Activated naive CD4-positive, alpha-beta T cell (primary cell): ENCODE measurements at places on chromosomes 3 and 15.

DNA sequence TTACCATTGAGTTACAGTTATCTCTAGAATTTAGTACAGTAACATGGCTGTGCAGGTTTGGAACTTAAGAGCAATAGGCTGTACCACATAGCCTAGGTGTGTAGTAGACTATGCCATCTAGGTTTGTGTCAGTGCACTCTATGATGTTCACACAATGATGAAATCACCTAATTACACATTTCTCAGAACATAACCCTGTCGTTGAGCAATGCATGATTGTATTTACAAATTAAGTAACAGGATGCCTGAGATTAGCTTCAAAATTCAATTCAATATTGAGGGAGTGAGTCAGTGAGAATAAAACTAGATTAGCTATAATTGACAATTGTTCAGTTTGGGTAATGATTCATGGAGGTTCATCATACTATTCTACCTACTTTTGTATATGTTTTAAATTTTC, 633.8 kb downstream of the IGSF11 start:
- DNase-seq: no peak

GRCh38 chr15:69253156-69253555, 45.6 kb upstream of the PAQR5 start:
- DNase-seq: no peak

DNA sequence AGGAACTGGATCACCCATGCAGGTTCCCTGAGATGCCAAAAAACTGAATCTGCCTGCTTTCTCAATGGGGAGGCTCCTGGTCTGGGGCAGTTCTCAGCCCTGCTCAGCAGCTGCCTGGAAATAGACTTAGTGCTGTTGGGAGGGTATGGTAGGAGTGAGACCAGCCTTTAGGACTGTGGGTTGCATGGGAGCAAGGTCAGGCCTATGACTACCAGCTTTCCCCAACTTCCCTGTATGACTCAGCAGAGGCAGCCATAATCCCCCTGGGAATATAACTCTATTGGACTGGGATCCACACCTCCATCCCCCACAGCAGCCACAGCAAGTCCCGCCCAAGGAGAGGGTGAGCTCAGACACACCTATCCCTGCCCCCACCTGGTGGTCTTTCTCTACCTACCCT, 87.0 kb downstream of the CFAP44 start:
- no peak for DNase-seq

GRCh38 chr3:42696356-42697288, 6.0 kb downstream of the HHATL start:
- DNase-seq: no peak

DNA sequence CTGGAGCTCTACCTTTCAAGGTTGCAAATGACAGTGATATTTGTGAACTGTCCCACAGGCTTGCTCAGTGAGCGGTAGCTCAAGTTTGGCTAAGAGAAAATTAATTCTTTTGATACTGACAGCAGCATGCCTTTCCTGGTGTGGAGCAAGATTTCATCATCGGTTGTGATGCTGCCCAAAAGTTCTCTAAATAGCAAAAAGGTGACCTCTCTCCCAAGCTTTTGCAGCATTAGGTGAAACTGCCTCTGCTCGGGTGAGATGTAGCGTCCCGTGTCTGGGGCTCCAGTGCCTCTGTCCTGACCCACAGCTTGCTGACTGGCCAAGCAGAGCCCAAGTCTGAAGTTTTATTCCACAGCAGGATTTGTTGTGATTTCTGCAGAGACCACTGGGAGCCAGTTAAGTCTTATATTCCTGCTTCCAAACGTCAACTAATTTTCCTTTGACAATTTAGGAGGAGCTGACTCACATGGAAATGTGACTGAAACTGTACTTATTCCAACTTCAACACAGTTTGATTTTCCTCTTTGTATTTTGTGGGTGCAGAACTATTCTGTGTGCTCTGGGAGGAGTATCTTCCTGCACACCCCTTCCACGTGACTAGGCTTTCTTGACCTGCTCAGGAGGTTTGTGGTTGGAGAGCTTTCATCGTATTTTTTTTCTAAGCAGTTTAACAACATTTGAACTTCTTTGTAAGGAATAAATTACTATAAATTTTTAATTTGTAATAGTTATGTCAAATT, 5.9 kb downstream of the SYNM start:
- no peak for DNase-seq

- no peak for DNase-seq
These were observed 374.1 kb downstream of the RORA start for GRCh38 chr15:60854858-60855564.

- DNase-seq: no peak
These were observed 11.1 kb downstream of the CAPN7 start for GRCh38 chr3:15217011-15217671.

DNA sequence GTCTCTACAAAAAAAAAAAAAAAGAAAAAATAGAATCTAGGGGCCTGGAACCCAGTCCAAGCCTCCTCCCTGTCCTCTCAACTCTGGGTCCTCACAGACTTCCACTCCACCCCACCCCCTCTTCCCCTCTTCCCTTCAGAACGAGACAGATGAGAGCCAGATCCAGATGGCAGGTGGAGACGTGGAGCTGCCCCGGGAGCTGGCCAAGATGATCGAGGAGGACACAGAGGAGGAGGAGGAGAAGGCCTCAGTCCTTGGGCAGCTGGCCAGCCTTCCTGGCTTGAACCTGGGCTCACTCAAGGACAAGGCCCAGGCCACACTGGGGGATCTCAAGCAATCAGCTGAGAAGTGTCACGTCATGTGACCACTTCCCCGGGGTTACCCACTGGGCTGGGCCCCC, 3.6 kb downstream of the CPLX3 start:
- no peak for DNase-seq

DNA sequence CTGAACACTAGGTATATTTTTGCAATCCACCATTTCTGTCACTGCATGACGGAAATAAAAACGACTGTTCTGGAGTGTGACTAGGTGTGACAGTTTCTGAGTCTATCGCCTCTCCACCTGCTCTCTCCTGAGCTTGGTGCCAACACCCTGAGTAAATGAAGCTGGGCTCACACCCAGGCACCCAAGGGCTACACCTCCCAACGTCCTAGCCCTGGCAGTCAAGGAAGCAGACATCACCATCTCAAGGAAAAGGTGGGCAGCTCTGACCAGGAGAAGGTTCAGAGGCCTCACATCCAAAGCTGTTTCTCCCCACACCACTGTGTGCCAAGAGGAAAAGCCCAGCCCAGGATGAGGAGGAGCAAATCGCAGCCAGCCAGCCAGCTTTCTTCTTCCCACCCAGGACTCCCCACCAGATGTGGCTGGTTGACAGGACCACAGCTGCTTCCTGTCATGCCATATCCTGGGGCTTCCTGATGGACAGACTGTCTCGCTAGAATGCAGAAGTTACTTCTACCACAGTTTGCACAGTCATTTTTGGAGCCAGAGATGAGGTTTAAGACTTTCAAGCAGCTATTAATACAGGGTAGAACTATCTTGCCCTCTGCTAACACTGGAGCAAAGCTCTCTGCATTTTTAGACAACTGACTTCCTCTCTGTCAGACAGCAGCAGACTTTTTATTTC, 3.3 kb downstream of the SCAMP2 start:
- DNase-seq: no peak

- no peak for DNase-seq
These were observed 59.6 kb downstream of the MAGI1 start for GRCh38 chr3:65979162-65979561.

GRCh38 chr3:150528354-150528797, 17.9 kb downstream of the SERP1 start:
- DNase-seq: no peak

GRCh38 chr3:143265501-143266070, 146.0 kb downstream of the CHST2 start:
- no peak for DNase-seq

- no peak for DNase-seq
These were observed 84.3 kb downstream of the MB21D2 start for GRCh38 chr3:192833177-192833890.

DNA sequence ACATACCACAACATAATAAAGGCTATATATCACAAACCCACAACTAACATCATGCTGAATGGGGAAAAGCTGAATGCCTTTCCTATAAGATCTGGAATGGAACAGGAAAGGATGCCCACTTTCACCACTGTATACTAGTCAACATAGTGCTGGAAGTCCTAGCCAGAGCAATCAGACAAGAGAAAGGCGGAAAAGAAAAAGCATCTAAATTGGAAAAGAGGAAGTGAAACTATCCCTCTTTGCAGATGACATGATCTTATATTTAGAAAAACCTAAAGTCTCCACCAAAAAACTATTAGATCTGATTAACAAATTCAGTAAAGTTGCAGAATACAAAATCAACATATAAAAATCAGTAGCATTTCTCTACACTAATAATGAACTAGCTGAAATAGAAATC, 14.6 kb upstream of the PIK3CA start:
- no peak for DNase-seq

- DNase-seq: no peak
These were observed 76.2 kb downstream of the TGFBR2 start for GRCh38 chr3:30682434-30683155.

DNA sequence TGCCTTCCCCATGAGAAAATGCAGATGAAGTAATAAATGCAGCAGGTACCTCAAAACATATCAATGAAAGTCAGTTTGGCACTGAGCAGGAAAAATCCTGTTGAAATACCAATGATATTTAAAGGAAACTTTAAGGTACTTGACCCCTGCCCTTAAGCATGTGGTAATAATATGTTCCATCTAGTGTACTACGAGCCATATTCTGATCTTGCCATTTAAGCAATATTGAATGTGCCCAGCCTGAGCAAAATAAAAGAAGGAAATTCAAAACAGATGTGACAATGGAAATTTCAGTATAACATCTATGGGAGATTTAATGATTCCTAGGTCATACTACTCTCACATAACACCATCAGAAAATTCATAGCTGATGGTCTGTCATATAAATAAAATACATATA, 191.8 kb upstream of the CGNL1 start:
- no peak for DNase-seq

DNA sequence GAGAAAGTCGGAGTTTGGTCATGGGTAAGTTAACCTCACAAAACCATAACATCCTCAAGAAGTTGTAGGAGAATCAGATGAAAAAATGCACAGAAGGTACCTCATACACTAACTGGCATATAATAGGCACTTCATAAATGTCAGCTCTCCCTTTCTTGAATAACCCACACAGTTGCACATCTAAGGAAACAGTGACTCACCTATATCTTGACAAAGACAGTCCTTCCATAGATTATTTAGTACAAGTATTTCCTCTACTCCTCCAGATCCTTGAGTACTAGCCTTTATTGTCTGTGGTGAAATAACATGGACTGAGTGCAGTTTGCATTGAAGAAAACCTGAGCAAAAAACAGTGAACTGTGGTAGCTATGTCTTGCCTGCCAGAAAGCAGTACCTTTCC, 46.6 kb downstream of the MAGI1 start:
- DNase-seq: no peak

GRCh38 chr3:86239946-86240345, 751.0 kb downstream of the VGLL3 start:
- DNase-seq: no peak

DNA sequence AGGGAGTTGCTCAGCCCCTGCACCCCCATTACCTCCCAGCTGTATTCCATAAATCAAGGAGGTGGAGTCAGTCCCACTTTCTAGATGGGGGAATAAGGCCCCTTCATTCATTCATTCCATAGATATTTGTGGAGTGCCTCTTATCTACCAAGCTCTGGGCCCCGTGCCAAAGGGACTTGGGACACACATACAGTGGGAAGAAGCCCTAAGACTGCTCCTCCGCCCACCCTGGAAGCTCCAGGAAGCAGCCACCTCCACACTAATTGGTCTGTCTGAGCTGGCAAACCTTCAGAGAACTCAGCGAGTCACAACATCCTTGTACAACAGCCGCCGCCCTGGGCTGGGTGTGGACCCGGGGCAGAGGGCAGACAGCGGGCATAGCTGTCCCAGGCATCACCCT, 6.4 kb downstream of the STRA6 start:
- DNase-seq: no peak

GRCh38 chr15:23095796-23096195, 40.8 kb downstream of the GOLGA6L1 start:
- DNase-seq: no peak

DNA sequence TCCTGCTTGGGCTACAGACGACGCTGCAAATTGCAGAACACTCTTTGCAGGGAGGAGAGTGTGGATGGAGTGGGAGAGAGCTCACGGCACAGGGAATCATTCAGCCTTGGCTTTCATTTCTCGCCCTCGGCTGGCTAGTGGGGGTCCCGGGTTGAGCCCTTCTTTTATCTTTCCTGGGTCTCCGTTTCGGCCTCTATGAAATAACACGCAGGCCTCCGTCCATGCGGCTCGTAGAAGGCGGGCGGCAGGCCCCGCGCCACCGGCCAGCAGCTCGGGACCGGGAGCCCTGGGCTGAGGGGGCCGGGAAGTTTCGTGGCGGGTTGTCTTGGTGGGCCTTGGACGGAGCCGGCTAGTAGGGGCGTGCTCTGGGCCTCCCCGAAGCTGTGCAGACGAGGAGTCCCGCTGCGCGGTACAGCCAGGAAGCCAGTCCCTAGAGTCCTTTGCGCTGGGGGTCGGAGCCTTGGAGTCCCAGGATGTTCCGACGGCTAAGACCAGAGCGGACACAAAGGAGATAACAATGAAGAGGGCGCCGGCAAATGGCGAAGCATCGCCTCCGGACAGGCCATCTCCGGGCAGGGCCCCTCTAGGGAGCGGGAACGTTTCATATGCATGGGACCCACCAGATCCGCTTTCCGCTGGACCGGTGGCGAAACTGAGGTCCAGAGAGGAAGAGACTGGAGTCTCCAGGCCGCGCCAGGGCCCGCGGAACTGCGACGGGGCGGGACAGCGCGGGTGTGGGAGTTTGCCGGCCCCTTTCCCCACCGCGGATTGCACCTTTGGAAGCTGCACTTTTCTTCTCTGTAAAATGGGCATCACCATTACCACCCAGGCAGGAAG, 4.3 kb downstream of the RNU6-1 start:
- no peak for DNase-seq

DNA sequence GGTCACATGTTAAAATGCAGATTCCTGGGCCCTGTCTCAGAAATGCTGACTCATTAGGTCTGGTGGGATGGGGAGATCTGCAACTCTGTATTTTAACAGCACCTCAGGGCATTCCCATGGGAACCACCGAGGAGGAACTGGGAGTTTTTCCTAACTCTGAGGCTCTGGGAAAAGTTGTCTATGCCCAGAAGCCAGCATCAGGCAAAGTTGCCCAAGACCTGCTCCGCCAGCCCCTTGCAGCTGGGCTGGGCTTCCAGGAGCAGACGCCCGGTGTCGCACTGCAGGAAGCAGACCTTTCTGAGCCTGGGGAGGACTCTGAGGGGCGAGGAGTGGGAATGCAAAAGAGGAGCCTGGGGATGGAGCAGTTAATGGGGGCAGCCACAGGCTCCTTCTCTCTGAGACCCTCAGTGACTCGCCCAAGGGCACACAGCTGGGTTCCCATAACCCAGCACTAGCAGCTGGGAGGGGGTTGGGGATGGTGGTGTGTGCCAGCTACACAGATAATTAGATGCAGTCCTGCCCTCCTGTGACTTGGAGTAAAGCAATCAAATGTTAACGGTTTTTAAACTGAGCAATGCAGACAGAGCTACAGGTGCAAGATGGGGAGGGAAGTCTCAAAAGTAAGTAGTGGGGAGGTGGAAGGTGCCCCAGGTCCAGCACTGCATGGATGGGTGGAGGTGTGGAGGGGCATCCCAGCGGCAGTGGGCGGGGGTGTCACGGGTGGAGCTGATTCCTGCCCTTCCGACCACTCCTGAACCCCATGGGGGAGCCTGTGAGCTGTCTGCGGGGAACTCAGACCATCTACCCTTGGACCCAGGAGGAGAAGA, 100.4 kb downstream of the LSM3 start:
- DNase-seq: no peak

- no peak for DNase-seq
These were observed 172.0 kb downstream of the MCTP2 start for GRCh38 chr15:94403331-94403730.

- DNase-seq: no peak
These were observed 647.2 kb upstream of the UBE2E2 start for GRCh38 chr3:22555753-22556435.
